ENCODE measurements at places on chromosomes 7 and 10. TPM values are rescaled to one million over a fixed set of nuclear protein-coding genes. Genes with fewer than 3 reads are reported as not detected.

Gene TFR2
- total RNA-seq = 0.38 TPM

- H3K4me3 ChIP-seq = no peak overlapping the region
- no peaks in the 10 kb centered on the region for H3K36me3 ChIP-seq
- no peak for DNase-seq
- peaks cover 9% of the 10 kb centered on the region for H3K4me1 ChIP-seq
Measured at GRCh38 chr7:49817279-49817678, 43.8 kb downstream of the VWC2 start.

GRCh38 chr10:11336722-11337162 lies 274.7 kb downstream of the USP6NL start:
- H3K27me3 ChIP-seq = peaks cover 4% of the 10 kb centered on the region
- no peak overlapping the region for H3K4me3 ChIP-seq
- no peaks in the 10 kb centered on the region for H3K36me3 ChIP-seq
- DNase-seq = no peak
- H3K27ac ChIP-seq = no peak overlapping the region

GRCh38 chr7:114412548-114412947 lies 2.1 kb upstream of the FOXP2 start:
- H3K4me1 ChIP-seq = peaks cover 9% of the 10 kb centered on the region
- H3K27me3 ChIP-seq = peaks cover 21% of the 10 kb centered on the region
- no peaks in the 10 kb centered on the region for H3K36me3 ChIP-seq
- no peak overlapping the region for H3K4me3 ChIP-seq

DNA sequence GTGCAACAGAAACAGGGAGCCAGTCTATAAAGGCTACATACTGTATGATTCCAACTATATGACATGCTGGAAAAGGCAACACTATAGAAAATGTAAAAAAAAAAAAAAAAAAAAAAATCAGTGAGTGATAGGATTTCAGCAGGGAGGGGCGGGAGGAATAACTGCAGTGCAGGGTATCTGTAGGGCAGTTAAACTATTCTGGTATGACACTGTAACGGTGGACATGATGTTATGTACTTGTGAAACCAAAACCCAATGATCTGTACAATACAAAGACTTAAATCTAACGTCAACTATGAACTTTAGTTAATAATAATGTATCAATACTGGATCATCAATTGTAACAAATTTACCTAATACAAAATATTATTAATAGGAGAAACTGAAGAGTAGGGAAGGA lies 14.3 kb downstream of the WASL start:
- H3K36me3 ChIP-seq = peaks cover 40% of the 10 kb centered on the region
- no peak overlapping the region for H3K27ac ChIP-seq
- DNase-seq = no peak
- no peaks in the 10 kb centered on the region for H3K4me1 ChIP-seq
- no peak overlapping the region for H3K4me3 ChIP-seq
- H3K27me3 ChIP-seq = no peaks in the 10 kb centered on the region

GRCh38 chr7:2529161-2530070 lies 9.8 kb downstream of the LFNG start:
- H3K27ac ChIP-seq = no peak overlapping the region
- H3K4me3 ChIP-seq = no peak overlapping the region
- no peaks in the 10 kb centered on the region for H3K27me3 ChIP-seq
- H3K36me3 ChIP-seq = peaks cover 4% of the 10 kb centered on the region
- peaks cover 11% of the 10 kb centered on the region for H3K4me1 ChIP-seq

GRCh38 chr10:28410420-28411135 lies 107.7 kb upstream of the MPP7 start:
- no peak for DNase-seq
- peaks cover 6% of the 10 kb centered on the region for H3K4me1 ChIP-seq
- H3K4me3 ChIP-seq = no peak overlapping the region
- peaks cover 2% of the 10 kb centered on the region for H3K36me3 ChIP-seq

GRCh38 chr10:33136271-33136670 lies 178.2 kb upstream of the ITGB1 start:
- H3K4me1 ChIP-seq = no peaks in the 10 kb centered on the region
- no peaks in the 10 kb centered on the region for H3K27me3 ChIP-seq
- DNase-seq = no peak
- no peak overlapping the region for H3K4me3 ChIP-seq

Gene EGFR
- total RNA-seq = 18.6 TPM

GRCh38 chr10:49096890-49097445 lies 18.4 kb downstream of the VSTM4 start:
- no peaks in the 10 kb centered on the region for H3K4me1 ChIP-seq
- no peak overlapping the region for H3K4me3 ChIP-seq
- no peaks in the 10 kb centered on the region for H3K36me3 ChIP-seq
- H3K27me3 ChIP-seq = peaks cover 38% of the 10 kb centered on the region
- no peak for DNase-seq

DNA sequence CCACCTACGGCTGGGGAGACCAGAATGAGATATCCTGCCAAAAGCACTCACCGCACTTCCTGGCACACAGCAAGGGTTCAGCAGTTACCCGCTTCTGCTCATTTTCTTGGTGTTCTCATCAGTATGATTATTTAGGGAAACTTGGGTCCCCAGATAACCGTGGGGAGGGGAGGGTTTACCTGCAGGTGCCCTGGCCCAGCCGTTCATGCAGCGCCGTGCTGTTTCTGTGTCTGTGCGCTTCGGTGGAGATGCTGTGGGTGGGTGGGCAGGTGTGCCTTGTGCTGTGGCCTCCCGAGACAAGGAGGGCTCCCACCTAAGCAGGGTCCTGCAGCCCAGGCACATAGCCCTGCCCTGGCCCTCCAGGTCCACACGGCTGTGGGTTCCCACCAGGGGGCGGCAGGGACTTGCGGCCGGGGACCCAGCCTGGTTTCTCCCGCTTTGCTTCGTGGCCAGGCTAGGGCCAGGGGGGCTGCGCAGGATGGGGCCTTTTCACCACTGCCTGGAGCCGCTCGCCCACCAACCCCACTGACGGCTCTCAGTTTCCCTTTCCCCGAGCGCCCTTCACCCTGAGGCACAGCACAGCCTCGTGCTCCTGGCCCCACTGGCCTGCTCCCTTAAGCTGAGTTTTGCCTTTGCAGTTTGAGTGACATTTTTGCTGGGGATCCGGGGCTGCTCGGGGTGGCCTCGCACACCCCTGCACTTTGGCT lies 78.5 kb downstream of the LHPP start:
- no peaks in the 10 kb centered on the region for H3K36me3 ChIP-seq
- H3K4me1 ChIP-seq = peaks cover 4% of the 10 kb centered on the region
- H3K27ac ChIP-seq = no peak overlapping the region
- peak; percentile 80 for DNase-seq
- no peak overlapping the region for H3K4me3 ChIP-seq

GRCh38 chr7:30741289-30741688 lies 10.6 kb upstream of the INMT start:
- peaks cover 19% of the 10 kb centered on the region for H3K27me3 ChIP-seq
- no peak overlapping the region for H3K4me3 ChIP-seq
- DNase-seq = no peak
- no peak overlapping the region for H3K27ac ChIP-seq
- H3K36me3 ChIP-seq = no peaks in the 10 kb centered on the region
- H3K4me1 ChIP-seq = peaks cover 5% of the 10 kb centered on the region

Gene CYP3A4
- not detected for total RNA-seq

Gene ANLN
- 31.2 TPM for total RNA-seq

DNA sequence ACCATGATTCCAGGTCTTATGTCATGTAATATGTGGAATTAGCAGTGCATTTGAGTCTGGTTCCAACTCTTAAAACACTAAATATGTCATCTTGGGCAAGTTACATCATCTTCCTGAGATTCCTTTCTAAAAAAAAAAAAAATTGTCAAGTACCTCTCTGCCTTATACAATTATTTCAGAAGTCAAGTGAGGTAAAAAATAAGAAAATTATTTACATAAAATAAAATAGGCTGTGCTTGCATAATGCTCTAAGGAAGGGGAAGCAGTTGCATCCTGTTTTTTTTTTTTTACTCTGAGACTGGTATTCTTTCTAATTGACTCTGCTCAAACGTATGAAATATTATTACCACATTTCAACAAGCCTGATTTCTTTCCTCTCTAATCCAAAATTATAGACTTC lies 55.1 kb upstream of the SEMA3A start:
- H3K27me3 ChIP-seq = no peaks in the 10 kb centered on the region
- H3K4me3 ChIP-seq = no peak overlapping the region
- H3K36me3 ChIP-seq = peaks cover 8% of the 10 kb centered on the region

DNA sequence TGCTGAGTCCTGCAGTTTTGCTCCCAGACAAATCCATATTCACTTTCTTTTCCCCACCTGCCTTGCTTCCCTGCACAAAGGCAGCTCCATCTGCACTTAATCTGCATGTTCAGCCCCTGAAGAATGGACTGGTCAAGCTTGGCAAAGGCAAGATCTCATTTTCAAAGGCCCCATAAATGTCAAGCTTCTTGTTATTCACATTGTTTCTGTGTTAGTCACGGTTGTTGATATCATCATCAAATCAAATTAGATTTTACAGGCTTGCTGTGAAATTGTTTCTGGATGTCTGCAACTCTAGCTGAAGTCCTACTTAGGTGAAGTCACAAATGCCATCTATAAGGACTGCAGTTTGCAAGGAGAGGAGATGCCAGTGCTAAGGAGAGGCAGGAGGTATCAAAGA lies 91.0 kb downstream of the GPAM start:
- no peak overlapping the region for H3K4me3 ChIP-seq
- H3K27me3 ChIP-seq = peaks cover 25% of the 10 kb centered on the region
- no peak for DNase-seq
- H3K27ac ChIP-seq = no peak overlapping the region
- no peaks in the 10 kb centered on the region for H3K36me3 ChIP-seq
- no peaks in the 10 kb centered on the region for H3K4me1 ChIP-seq

DNA sequence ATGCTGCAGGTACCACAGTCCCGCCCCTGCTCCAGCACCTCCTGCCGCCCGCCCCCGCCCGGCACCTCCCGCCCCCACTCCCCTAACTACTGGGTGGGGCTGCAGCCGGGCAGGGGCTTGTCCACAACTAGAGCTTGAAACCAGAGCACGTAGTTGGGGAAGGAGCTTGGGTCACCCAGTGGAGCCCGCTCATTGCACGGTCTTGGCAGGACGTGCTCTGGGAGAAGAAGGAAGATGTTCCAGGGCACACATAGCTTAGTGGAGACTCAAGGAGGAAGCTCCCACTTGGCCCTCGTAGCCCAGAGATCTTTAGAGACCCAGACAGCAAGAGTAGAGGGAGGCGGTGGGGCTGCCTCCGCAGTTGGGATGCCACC lies 692 bp downstream of the IGFBP1 start:
- no peak for DNase-seq
- H3K4me1 ChIP-seq = peaks cover 22% of the 10 kb centered on the region
- peak overlapping the region; percentile 62 for H3K4me3 ChIP-seq
- H3K36me3 ChIP-seq = no peaks in the 10 kb centered on the region
- H3K27me3 ChIP-seq = peaks cover 56% of the 10 kb centered on the region

- H3K27ac ChIP-seq = peak overlapping the region; percentile 62
- no peak overlapping the region for H3K4me3 ChIP-seq
- H3K4me1 ChIP-seq = peaks cover 15% of the 10 kb centered on the region
Measured at GRCh38 chr7:37100735-37101331, 347.8 kb downstream of the ELMO1 start.

GRCh38 chr7:151402029-151402835 lies 7.6 kb downstream of the WDR86 start:
- no peak overlapping the region for H3K4me3 ChIP-seq
- no peak for DNase-seq
- no peaks in the 10 kb centered on the region for H3K27me3 ChIP-seq
- H3K36me3 ChIP-seq = peaks cover 21% of the 10 kb centered on the region

DNA sequence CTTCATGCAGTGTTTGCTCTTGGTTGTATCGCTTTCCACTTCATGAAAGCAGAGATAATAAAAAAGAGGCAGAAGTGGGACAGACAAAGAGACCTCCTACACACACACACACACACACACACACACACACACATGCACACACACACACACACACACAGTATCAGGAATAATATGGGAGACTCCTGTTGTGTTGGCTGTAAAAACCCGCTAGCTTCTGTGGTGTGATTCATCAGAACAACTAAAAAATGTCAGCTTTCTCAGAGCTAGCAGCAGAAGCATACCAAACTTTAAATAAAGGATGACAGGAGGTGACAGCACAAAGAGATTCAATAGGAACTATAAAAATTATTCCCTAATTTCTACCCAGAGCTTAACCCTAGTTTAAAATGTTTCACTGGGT lies 148.2 kb upstream of the LRRTM3 start:
- DNase-seq = no peak
- no peaks in the 10 kb centered on the region for H3K36me3 ChIP-seq
- H3K27ac ChIP-seq = no peak overlapping the region
- no peak overlapping the region for H3K4me3 ChIP-seq

DNA sequence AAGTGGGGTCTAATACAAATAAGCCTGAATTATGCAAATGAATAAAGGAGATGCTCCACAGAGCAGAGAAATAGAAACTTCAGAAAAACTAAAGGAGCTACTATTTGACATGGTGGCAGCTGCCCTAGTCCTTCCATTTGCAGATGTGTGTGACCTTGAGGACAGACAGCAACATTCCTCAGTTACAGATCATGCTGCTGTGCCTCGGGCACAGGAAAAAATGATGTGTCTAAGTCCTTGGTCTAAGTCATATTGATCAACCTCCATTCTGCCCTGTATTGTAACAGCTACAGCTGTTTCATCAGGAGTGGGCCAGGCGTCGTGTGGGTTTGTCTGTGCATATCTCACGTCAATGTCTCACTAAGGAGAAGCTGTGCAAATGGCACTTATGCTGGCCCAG lies 710.4 kb downstream of the TNS3 start:
- DNase-seq = no peak
- no peaks in the 10 kb centered on the region for H3K36me3 ChIP-seq
- H3K27ac ChIP-seq = no peak overlapping the region
- H3K4me3 ChIP-seq = no peak overlapping the region
- no peaks in the 10 kb centered on the region for H3K27me3 ChIP-seq

- no peak overlapping the region for H3K27ac ChIP-seq
- no peaks in the 10 kb centered on the region for H3K36me3 ChIP-seq
- no peak for DNase-seq
- no peaks in the 10 kb centered on the region for H3K4me1 ChIP-seq
- no peak overlapping the region for H3K4me3 ChIP-seq
- H3K27me3 ChIP-seq = no peaks in the 10 kb centered on the region
Measured at GRCh38 chr7:49479936-49480544, 293.4 kb upstream of the VWC2 start.

DNA sequence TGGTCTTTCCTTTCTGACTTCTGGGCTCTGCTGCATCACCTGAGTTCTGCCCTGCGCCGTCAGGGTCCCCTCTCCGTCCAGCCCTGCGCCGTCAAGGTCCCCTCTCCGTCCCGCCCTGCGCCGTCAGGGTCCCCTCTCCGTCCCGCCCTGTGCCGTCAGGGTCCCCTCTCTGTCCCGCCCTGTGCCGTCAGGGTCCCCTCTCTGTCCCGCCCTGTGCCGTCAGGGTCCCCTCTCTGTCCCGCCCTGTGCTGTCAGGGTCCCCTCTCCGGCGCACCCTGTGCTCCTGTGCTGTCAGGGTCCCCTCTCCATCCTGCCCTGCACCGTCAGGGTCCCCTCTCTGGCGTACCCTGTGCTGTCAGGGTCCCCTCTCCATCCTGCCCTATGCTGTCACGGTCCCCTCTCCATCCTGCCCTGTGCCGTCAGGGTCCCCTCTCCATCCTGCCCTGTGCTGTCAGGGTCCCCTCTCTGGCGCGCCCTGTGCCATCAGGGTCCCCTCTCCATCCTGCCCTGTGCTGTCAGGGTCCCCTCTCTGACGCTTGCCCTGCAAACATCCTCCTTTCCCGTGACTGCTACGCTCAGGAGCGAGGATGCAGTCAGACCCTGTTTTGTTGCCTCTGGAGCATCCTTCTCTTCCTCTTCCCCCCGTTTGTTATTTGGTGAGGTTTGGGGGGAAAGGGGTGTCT lies 66.4 kb downstream of the INPP5A start:
- peaks cover 19% of the 10 kb centered on the region for H3K36me3 ChIP-seq
- no peak overlapping the region for H3K27ac ChIP-seq
- no peaks in the 10 kb centered on the region for H3K27me3 ChIP-seq
- H3K4me1 ChIP-seq = peaks cover 8% of the 10 kb centered on the region
- no peak overlapping the region for H3K4me3 ChIP-seq

Gene MTURN
- 24.2 TPM for total RNA-seq

Gene CTAGE8
- 6.4 TPM for total RNA-seq

- no peaks in the 10 kb centered on the region for H3K27me3 ChIP-seq
- peak overlapping the region; percentile 37 for H3K27ac ChIP-seq
- DNase-seq = no peak
- peak overlapping the region; percentile 12 for H3K4me3 ChIP-seq
Measured at GRCh38 chr7:28481091-28481926, 69.0 kb downstream of the CREB5 start.
